ENCODE measurements at places on chromosomes 12 and 14. TPM values are rescaled to one million over a fixed set of nuclear protein-coding genes. Genes with fewer than 3 reads are reported as not detected.

DNA sequence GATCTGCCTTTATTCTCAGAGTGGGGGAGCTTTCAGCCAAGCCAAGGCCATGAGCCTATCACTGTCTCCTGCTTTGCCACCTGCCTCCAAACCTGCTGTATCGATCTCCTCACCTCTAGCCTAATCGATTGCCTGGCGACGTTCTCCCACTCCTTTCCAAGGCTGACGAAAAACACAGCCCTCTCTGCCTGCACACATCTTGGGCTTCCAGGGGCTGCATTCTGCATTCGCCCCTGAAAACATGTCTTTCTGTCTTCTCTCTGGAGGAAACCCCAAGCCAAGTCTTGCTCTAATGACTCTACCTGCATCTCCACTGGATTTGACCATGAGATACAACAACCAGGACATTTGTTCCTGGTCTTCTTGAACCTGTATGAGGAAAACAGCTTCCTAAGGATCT lies 540.7 kb downstream of the BCL11B start:
- DNase-seq = no peak

DNA sequence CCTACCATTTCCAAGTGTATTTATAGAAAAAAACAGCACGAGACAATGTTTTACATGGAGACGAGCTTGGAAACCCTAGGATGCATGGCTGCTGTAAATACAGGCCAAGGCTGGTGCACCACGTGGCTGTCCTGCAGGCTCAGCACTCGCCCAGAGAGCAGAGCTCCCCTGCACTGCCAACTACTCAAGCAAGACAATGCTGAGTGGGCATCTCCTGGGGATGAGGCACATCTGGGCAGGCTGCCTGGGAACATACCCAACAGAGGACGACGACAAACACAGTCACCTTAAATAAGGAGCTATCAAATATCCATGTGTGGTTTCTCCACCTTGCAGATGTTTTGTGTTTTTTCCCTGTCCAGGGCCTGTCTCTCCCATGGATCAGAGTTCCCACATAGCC lies 128.3 kb upstream of the PRMT8 start:
- DNase-seq = no peak

DNA sequence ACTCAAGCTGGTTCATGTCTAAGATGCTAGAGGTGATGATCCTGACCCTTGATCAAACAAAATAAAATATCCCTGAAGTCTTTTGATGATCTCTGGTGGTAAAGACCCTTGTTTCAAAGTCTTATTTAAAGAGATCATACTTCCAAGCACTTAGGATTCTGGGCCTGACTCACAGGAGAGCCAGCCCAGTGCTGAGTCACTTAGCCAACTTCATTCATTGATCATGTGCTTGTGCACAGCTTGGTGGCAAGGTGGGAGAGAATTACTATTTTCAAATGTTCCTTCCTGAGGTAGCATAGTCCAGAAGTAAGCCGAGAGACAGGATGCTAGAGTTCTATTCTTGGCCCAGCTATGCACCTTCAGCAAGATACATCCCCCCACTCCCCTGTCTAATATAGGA lies 40.6 kb downstream of the SCN8A start:
- DNase-seq = no peak

GRCh38 chr14:72618424-72618823 lies 275.5 kb downstream of the DPF3 start:
- DNase-seq = no peak

DNA sequence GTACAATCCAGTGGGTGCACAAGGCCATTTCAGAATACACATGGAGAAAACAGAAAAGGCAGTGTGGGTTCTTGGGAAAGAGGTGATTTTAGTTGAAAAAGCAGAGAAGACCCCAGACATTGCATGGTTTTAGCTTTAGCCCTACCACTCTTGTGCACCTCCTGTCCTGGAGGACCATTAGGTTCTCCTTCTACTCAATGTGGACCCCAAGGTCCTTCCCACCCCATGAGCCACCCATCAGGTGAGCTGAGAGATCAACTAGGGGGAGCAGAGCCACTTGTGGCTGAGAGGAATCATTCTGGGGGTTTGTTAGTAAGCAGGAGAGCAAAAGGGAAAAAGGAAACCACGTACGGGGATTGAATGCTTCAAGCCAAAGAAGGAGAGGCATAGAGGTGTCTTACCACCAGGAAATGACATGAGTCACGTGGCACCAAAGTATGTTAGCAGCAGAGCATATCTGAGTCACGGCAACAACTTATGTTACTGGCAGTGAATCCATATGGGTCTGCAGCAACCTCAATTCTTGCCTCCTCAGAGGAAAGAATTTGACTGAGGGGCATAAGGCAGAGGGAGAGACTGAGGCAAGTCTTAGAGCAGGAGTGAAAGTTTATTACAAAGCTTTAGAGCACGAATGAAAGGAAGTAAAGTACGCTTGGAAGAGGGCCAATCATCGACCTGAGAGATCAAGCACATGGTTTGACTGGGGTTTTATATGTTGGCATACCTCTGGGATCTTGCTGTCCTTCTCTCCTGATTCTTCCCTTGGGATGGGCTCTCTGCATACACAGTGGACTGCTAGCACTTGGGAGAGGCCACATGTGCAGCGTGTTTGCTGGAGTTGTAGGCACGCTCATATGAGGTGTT lies 73.9 kb downstream of the HSD17B6 start:
- peak; percentile 15 for DNase-seq

DNA sequence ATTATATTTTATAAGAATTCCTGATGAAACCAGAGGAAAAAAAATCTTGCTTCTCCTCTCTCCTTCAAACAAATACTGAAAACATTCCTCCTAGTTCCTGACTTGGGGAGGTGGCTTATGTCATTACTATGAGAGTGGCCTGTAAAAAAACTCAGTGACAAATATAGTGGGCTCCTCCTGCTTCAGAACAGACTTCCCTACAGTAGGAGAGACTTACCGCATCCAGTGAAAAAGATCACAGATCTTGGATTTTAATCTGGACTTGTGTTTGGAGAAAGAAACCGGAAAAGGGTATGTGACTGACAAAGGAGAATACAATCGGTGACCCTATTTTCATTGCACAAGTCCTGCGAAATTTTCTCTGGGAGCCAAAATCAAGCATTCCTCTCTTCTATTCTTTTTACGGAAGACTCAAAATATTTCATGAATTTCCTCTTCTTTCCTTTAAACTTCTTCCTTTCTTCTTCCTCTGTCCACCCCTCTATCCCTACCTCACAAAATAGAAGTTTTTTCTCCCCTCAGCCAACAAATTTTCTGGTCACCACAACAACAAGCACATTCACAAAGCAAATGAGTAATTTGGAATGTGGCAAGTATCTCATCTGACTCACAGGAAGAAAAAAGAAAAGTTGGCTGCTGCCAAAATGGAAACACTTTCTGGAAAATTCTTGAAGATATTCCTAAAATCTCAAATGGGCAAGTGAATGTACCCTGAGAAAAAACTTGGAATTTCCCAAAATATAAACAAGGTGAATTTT lies 185.1 kb upstream of the CDKN3 start:
- DNase-seq = no peak

GRCh38 chr14:106737021-106737420 lies 1210.6 kb downstream of the TMEM121 start:
- DNase-seq = no peak

DNA sequence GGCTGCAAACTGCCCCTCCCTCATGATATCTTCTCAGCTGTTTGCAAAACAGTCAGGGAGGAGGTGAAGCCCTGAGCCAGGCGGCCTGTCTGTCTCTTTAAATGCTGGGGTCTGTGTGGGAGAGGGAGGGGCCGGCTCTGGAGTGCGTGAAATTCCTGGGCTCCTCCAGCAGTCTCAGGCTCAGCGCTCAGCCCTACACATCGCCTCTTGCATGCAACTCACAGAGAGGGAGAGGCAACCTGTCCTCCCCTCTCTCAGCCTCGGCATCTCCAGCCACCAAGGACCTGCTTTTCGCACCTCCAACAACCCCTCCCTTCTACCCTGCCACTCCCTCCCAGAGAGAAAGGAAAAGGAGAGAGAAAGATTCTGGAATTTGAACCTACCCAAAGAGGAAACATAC lies at the start of gene NRXN3:
NRXN3 (plus strand) TSS at position 171 of the 400 bp plus-strand sequence. CDS start 72,721 bp downstream, outside the sequence.
- peak; percentile 27 for DNase-seq

GRCh38 chr12:58419905-58420304 lies 478.5 kb downstream of the ATP23 start:
- DNase-seq = peak; percentile 47

GRCh38 chr14:103721334-103722120 lies 5.9 kb downstream of the ZFYVE21 start:
- no peak for DNase-seq

DNA sequence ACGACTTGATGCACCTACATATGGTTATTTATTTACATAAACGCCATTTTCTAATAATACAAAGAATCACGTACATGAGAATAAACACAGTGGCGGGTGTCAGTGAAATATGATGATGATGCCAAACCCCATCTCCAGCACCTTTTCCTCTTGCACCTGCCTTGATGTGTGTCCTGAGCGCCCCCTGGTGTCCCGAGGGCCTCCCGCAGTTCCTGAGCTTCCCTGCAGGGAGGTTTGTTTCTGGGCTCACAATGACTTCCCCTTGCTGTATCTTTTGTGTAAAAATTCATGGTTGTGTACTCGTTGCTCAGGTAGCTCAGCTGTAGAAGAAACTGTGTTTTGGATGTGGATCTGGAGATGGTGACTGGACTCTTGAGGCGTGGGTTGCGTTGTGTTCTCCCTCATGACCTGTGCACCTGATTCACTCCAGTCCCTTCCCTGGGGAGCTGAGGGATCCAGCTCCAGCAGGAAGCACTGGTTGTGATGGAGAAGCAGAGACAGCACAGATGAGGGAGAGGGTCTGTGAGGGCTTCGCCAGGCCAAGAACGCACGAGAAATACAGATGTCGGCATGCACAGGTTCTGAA lies 1037.8 kb downstream of the TMEM121 start:
- no peak for DNase-seq

DNA sequence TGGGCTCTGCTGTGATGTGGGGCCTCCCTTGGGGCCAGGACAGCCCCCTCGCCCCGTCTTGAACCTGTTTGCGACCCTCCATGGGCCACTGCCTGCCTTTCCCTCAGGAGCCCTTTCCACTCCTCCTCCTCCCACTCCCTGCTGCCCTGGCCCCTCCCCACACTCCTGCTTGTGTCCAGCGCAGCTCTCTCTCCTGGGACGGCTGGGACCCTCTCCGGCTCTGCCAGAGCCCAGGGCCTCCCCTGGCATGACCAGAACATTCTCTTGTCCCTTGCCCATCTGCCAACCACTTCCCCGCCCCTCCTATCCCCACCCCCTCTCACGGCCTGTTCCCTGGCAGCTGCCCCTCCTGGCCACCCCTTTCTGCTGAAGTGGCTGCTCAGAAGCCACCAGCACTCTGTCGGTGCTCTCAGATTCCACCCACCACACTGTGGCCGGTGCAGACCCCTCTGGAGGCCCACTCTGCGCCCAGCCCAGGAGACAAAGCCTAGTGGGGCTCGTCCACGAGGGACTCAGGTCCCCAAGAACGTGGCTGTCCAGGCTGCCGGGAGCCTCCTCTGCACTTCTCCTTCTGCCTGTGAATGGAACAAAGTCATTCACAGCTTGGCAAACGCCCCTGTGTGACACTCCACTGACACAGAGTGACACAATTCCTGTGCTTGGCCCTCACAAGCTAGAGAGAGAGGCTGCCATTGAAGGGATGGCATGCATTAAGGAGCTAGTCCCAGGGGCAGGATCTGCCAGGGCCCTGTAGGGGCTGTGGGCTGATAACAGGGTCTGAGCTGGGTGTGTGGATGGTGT lies 1.4 kb downstream of the ASPG start:
- DNase-seq = peak; percentile 19

DNA sequence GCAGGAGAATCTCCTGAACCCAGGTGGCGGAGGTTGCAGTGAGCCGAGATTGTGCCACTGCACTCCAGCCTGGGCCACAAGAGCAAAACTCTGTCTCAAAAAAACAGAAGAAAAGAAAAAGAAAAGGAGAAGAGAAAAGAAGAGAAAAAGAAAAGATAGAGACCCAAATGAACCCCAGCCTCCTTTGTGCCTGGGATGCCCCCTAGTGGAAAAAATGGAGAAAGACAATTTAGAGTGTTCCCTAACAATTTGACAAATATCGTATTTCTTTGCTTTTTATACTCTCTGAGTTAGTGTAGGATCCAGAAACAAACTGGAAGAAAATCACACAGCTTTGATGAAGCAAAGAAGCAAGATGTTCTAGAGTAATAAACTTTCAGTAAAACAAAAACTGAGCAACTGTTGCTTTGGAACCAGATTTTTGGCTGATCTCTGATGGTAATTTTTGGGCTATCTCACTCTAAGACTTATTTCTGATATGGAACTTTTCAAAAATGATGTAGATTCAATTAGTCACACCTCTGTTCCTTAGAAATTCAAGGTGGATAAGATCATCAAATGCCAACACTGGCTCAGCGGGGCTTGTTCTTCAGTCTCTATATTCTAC lies 18.6 kb upstream of the PRKAB1 start:
- DNase-seq = no peak

The COX8C gene
- total RNA-seq = not detected

The TNFAIP2 gene
- total RNA-seq = 30.7 TPM
